ENCODE measurements at places on chromosomes 13 and 19. TPM values are rescaled to one million over a fixed set of nuclear protein-coding genes. Genes with fewer than 3 reads are reported as not detected.

ZIC2 gene
- not detected for total RNA-seq

KRTDAP gene
- total RNA-seq: not detected

CEACAM4 gene
- not detected for total RNA-seq

ZNF563 gene
- 11.7 TPM for total RNA-seq

USE1 gene
- total RNA-seq: 19.9 TPM

ZNF568 gene
- total RNA-seq: 9.1 TPM

CYP2F1 gene
- not detected for total RNA-seq

PCDH9 gene
- total RNA-seq: 6.1 TPM

TUBA3C gene
- not detected for total RNA-seq

SF3A2 gene
- 33.6 TPM for total RNA-seq

MBD3L1 gene
- total RNA-seq: not detected

SIGLEC11 gene
- total RNA-seq: not detected

PSG3 gene
- total RNA-seq: not detected

CEACAM20 gene
- not detected for total RNA-seq

PGLYRP2 gene
- not detected for total RNA-seq

YJEFN3 gene
- total RNA-seq: 0.18 TPM

TFPT gene
- total RNA-seq: 13.9 TPM

SH2D3A gene
- not detected for total RNA-seq

IL11 gene
- total RNA-seq: 2.9 TPM

GEMIN7 gene
- total RNA-seq: 37.7 TPM

CCNE1 gene
- 8.3 TPM for total RNA-seq

STOML3 gene
- not detected for total RNA-seq

ZNF790 gene
- total RNA-seq: 6.3 TPM

CDX2 gene
- total RNA-seq: not detected

B3GNT3 gene
- not detected for total RNA-seq

ZNF835 gene
- 0.49 TPM for total RNA-seq

ZNF587B gene
- total RNA-seq: 11.5 TPM

HAUS8 gene
- 2.4 TPM for total RNA-seq

SIGLEC9 gene
- total RNA-seq: not detected

ZNF738 gene
- total RNA-seq: 2.3 TPM

CEACAM16 gene
- not detected for total RNA-seq

HSH2D gene
- not detected for total RNA-seq

ZNF524 gene
- total RNA-seq: 5.4 TPM

TGFB1 gene
- total RNA-seq: 24.7 TPM

ZNF724 gene
- total RNA-seq: 1.8 TPM

ERICH4 gene
- total RNA-seq: not detected

OR7C1 gene
- total RNA-seq: not detected

CHAF1A gene
- total RNA-seq: 4.5 TPM

GZMM gene
- not detected for total RNA-seq

NLRP11 gene
- total RNA-seq: not detected

SCN1B gene
- 31.6 TPM for total RNA-seq

PROSER3 gene
- total RNA-seq: 1.8 TPM

IL12RB1 gene
- 0.16 TPM for total RNA-seq

KLF2 gene
- 11.8 TPM for total RNA-seq

CILP2 gene
- total RNA-seq: 0.36 TPM

NOTCH3 gene
- total RNA-seq: 213 TPM

ZNF578 gene
- 2.4 TPM for total RNA-seq

CCL25 gene
- total RNA-seq: not detected

LRRC4B gene
- total RNA-seq: under 0.01 TPM

GNA15 gene
- total RNA-seq: not detected

PSG11 gene
- not detected for total RNA-seq

PRR12 gene
- total RNA-seq: 5.2 TPM

MEDAG gene
- 2.4 TPM for total RNA-seq

LRG1 gene
- 1.3 TPM for total RNA-seq

SHISA2 gene
- total RNA-seq: 0.54 TPM

SYNGR4 gene
- total RNA-seq: not detected

CGB3 gene
- total RNA-seq: not detected

ZNF850 gene
- total RNA-seq: 2.8 TPM

All from cardiac atrium fibroblast (primary cell).